Activated naive CD4-positive, alpha-beta T cell treated with anti-CD3 and anti-CD28 coated beads, Interleukin-2, amount 10 ng/mL, durations not matched to agents 7 days and 5 days (primary cell): ENCODE measurements at places on chromosomes 4 and X.

DNA sequence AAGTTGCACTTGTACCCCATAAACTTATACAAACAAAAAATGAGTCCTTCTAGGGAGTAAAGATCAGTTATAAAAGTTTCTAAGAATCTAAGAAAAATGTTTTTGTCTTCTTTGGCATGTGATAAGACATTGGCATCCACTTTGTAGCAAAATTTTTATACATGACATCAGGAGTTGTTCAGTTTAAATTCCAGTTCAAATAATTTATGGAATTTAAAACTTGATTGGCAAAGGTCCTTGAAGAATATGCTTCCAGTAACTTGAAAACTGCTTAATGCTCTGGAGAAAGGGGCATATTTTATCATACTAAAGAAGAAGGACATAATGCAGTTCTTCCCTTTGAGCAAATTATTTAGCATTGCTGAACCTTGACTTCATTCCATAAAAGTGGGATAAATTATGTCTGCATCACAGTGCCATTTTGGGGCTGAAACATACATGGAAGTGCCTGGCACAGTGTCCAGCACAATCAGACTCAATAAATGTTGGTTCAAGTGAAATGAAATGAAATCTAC is 163.3 kb upstream of the IL15 start:
- no peak for DNase-seq

GRCh38 chr4:30460818-30461217 is 259.4 kb upstream of the PCDH7 start:
- DNase-seq = no peak

DNA sequence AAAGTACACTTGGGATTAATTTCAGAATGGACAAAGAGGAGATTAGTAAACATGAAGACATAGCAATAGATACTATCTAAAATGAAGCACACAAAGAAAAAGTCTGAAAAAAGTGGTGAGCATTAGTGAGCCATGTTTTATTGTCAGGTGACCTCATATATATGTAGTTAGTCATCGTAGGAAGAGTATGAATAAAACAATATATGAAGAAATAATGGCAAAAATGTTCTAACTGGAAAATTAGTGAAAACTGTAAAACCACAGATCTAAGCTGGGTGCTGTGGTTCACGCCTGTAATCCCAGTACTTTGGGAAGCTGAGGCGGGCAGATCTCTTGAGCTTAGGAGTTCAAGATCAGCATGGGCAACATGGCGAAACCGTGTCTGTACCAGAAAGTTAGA is 67.9 kb downstream of the RBPJ start:
- DNase-seq = no peak

GRCh38 chrX:19865567-19866363 is 21.6 kb downstream of the SH3KBP1 start:
- DNase-seq = no peak

- DNase-seq = no peak
Observed at GRCh38 chr4:22719218-22719617, 26.5 kb downstream of the GBA3 start.

DNA sequence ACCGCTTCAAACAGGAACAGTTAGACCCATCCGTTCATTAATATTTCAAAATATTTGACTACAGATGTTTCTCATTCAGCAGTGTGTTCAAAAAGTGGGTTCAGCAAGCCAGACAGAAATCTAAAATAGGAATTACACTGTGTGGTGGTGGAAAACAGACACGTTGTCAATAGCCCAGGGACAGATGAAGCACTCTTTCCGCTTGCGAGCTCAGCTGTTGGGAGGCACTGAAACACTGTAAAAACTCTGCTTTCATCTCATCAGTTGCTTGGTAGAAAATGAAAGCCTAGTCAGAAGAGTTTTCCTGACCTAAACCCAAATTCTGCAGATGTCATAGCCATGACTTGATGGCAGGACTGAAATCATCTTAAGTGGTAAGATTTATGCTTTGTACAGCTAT is 38.5 kb downstream of the LRP2BP start:
- DNase-seq = no peak

- no peak for DNase-seq
Observed at GRCh38 chr4:143189528-143189927, 4.8 kb downstream of the USP38 start.

DNA sequence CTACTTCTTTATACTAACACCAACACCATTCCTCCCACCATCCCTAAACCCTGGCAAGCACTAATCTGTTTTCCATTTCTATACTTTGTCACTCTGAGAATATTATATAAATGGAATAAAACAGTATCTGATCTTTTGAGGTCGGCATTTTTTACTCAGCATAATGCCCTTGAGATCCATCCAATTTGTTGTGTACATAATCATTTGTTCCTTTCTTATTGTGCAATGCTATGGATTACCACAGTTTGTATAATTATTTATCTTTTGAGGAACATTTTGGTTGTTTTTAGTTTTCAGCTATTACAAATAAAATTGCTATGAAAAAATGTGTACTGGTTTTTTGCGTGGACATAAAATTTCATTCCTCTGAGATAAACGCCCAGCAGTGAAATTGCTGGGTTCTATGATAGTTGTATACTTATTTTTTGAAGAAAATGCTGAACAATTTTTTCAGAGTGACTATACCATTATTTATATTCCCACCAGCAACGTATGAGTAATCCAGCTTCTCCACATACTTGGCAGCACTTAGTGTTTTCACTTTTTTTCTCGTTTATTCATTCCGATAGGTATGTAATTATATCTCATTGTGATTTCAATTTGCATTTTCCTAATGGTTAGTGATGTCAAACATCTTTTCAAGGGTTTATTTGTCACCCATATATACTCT is 154.3 kb upstream of the DCAF8L1 start:
- DNase-seq = no peak

GRCh38 chrX:148933881-148934280 is 433.5 kb downstream of the AFF2 start:
- DNase-seq = no peak

DNA sequence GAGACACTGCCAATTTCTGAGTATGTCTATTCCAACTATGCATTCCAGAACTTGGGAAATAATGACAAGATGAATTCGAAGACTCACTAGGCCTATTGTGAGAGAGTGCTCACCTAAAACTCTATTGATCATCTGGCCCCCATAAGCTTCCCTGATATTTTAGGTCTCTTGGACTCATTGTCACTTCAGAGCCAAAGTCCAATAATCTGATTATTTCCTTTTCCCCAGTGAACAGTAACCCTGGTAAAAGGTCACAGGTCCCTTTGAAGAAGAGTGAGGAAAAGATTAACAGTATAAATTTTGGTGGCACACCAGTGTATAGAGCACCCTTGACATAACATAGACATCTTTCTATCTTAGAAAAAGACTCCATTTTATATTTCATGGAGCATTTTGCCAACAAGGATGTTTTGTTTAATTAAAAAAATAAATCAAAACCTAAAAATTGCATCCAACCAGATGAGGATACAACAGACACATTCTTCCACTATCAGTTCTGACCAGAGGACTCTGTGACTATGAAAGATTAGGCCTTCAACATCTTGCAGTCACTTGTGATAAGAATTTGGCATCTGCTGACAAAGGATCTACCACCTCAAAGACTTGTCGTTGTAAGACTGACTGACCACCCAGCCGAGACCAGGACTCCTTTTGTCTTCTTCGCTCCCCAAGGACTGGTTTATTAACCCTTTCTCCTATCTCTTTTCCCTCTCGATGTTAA is 191.9 kb downstream of the MAB21L2 start:
- no peak for DNase-seq

GRCh38 chr4:99855678-99856077 is 38.5 kb downstream of the LAMTOR3 start:
- peak; percentile 49 for DNase-seq

GRCh38 chr4:139684351-139684750 is 18.7 kb downstream of the MGST2 start:
- DNase-seq = no peak

DNA sequence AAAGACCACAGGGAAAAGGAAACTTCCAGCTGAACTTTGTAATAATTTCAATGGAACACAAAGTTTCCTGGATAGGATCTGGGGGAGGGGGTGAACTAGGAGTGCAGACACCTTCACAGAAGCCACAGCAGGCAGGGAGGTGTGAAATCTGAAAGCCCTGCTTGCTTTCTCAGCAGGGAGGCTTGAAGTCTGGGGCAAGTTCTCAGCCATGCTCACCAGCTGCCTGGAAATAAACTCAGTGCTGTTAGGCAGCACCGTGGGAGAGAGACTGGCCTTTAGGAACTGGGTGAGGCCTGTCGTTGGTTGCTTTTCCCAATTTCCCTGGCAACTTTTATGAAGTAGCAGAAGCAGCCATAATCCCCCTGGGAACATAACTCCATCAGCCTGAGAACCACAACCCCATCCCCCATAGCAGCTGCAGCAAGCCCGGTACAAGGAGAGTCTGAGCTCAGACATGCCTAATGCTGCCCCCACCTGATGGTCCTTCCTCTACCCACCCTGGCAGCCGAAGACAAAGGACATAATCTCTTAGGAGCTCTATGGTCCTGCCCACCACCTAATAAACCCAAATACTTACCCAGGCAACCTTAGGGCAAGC is 39.2 kb upstream of the NMU start:
- DNase-seq = no peak

DNA sequence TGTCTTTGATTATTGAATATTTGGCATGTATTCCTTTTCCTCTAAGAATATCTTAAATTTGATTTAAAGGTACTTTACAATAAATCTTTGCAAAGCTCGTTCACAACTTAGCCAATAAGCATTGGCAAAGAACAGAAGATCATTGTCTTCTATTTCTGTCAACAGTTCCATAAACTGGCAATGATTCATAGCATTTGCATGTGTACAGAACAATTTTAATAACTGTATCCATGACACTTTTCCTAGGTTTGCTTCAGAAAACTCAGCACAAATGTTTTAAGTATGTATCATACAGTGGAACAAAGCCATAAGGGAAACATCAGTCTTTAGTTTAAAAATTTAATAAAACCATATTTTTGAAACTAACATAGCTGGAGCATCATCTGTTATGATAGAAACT is 462.7 kb upstream of the RPS6KA3 start:
- no peak for DNase-seq

DNA sequence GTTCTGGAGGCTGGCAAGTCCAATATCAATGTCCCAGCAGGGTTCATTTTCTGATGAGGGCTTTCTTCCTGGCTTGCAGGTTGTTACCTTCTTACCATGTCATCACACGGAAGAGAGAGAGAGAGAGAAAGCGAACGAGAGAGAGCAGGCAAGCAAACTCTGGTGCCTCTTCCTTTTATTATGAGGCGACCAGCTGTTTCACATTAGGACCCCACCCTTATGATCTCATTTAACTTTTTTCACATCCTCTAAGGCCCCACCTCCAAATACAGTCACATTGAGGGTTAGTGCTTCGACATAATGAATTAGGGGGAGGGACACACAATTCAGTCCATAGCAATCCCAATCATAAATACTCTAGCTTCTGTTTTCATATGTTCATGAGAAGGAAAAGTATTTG is 10.6 kb upstream of the GPR174 start:
- DNase-seq = peak; percentile 26

- DNase-seq = no peak
Observed at GRCh38 chr4:48493452-48494100, 3.5 kb downstream of the ZAR1 start.

GRCh38 chr4:57443787-57444186 is 333.6 kb upstream of the IGFBP7 start:
- DNase-seq = no peak

- no peak for DNase-seq
Observed at GRCh38 chrX:108712886-108713285, 23.5 kb downstream of the IRS4 start.

- no peak for DNase-seq
Observed at GRCh38 chr4:162952232-162952631, 214.5 kb downstream of the NAF1 start.

DNA sequence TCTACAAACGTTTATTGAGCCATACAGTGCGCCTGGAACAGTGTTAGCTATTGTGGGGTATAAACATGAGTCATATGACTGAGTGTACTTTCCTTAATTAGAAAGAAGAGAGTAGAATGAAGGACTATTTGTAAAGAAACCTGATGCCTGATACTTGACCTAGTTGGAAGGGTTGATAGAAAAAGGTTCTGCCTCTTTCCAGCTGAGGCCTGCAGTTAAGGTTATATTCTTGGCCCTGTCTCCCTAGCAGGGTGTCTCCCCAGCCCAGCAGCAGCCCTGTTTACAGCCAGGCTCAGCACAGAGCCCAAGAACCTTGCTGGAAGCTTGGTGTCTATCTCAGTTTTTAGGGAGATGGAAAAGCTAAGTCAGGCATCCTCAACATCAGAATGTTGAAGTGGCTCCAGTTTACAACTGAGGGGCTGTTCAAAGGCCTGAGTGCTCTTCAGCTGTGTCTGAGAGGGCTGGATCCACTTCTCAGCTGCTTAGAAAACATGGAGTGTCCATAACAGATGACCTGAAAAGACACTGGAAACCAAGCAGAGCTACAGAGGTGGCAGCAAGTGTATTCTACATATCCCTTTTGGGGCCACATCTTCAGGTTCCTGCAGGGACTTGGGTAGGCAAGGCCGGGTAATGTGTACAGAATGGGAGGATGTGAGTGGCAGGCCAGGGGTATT is 21.6 kb downstream of the NYX start:
- DNase-seq = no peak

- DNase-seq = no peak
Observed at GRCh38 chr4:48949518-48950219, 36.4 kb upstream of the CWH43 start.

DNA sequence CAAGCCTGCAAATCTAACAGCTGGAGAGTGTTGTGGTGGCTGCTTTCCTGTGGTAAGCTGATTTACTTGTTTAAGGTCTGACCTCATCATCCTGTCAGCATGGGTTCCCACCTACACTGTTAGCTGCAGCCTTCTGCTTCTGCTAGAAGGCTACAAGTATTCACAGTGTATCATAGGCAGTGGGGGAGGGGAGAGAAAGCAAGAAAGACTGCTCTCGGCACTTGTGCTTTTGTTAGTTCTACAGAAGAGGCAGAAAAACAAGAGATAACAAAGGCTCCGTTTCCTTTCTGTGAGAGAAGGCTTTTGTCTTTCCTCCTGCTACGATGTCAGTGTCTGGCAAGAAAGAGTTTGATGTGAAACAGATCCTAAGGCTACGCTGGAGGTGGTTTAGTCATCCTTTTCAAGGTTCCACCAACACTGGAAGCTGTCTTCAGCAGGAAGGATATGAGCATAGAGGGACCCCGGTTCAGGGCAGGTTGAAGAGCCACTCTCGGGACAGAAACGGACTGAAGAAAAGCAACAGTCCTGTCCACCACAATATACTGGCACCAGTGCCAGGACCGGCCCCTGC is at the start of gene KLHL4:
TSS of gene KLHL4 (plus strand) at position 232 of the 571 bp plus-strand sequence. CDS start at position 324, 92 bp downstream.
- DNase-seq = no peak

DNA sequence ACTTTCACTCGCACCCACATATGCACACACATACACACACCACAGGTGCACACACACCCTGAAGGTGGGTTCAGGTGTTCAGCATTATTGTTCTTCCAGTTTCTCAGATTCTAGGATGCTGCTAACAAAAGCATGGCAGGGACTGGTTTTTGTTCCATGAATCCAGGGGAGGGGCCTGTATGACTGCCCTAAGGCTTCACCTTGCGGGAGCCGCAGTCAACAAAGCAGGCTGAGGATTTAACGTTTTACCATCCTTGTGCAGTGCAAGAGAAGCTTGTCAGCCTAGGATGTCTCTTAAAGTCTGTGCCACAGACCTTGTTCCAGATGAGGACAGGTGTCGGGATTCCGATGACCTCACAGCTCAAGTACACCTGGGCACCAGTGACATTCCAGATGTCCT is 61.8 kb downstream of the POLR2B start:
- no peak for DNase-seq

- no peak for DNase-seq
Observed at GRCh38 chr4:112170451-112170993, 25.3 kb downstream of the FAM241A start.

GRCh38 chrX:45768666-45769236 is 568.1 kb upstream of the DIPK2B start:
- no peak for DNase-seq
